ENCODE measurements at places on chromosomes 13 and 19.
A peak's percentile ranks its signal among the peaks of the same experiment; 100 is the strongest.

DNA sequence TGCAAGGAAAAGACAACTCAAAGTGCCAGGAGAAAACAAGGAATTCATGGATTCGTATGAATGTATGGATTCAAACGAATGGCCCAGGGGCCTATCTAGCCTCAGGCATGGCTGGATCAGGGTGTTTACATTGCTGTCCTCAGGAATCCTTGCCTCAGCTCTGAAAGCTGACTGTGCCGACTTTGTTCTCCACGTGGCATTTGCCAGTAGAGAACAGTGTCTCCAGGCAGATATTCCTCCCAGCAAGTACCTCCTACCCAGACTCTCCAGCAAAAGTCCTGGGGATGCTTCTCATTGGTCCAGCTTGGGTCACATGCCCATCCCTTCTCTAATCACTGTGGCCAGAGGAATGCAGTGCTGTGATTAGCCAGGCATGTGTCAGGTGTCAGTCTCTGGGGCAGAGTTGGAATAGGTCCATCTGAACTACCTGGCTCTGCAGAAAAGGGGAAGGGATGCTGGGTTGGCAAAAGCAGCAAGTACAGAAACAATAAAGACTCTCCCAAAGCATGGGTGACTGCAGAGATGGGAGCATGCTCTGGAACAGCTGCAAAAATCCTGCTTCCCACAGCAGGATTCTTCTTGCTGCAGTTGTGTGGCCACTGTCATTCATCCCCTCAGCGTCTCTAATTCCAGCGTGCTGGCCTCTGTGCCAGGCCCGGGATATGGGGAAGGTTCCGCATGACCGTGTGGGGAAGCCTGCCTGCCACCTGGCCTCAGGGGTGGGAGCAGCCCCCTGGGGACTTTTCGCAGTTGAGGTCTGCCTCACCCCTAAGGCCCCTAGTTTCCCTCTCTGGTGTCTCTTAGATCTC, 30.0 kb downstream of the CCNE1 start:
- no peaks in the 10 kb centered on the region for H3K36me3 ChIP-seq
- no peak overlapping the region for H3K4me3 ChIP-seq
- peak; percentile 29 for DNase-seq
- no peak overlapping the region for H3K27ac ChIP-seq
- H3K4me1 ChIP-seq, result peaks cover 15% of the 10 kb centered on the region

- H3K27me3 ChIP-seq, result peaks cover 2% of the 10 kb centered on the region
- DNase-seq, result no peak
- H3K27ac ChIP-seq, result no peak overlapping the region
- H3K36me3 ChIP-seq, result peaks cover 8% of the 10 kb centered on the region
Measured at GRCh38 chr19:17522988-17523872, 11.8 kb downstream of the PGLS start.

GRCh38 chr13:110225609-110226574, 81.1 kb downstream of the COL4A1 start:
- no peaks in the 10 kb centered on the region for H3K36me3 ChIP-seq
- H3K27ac ChIP-seq, result no peak overlapping the region
- H3K4me3 ChIP-seq, result no peak overlapping the region
- DNase-seq, result no peak
- H3K4me1 ChIP-seq, result peaks cover 6% of the 10 kb centered on the region
- H3K27me3 ChIP-seq, result no peaks in the 10 kb centered on the region

DNA sequence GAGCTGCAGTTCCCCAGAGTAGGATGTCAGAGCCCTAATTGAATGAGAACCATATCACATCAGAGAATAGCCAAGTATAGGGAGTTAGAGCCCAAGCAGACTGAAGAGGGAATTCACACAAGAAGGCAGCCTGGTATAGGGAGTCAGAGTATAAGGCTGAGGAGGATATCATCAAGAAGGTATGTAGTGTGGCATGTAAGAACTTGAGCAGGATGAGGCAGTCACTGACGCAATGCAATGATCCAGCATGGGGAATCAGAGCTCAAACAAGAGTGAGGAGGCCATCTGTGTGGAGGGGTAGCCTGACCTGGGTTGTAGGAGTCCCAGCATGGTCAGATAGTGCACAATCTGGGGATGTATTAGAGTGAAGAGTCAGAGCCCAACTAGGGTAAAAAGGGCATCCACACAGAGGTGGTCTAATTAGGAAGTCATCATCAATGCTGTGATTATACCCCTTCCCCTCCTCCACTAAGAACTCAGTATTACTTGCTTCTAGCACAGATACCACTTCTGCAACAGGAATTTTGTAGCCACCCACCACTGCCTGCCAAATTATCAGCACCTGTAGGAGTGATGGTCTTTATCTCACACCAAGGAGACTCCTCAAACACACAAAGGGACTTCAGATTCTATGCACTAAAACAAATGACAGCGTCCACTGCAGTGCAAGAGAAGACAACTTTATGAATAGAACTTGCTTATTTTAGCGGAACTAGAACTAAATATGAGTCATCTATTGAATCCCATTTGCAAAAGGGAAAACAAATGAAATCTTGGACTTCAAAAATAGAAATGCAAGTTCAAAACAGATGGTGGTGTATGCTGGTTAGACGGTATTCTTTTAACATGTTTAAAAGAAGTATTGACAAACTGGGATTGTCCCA, 107.2 kb downstream of the FNDC3A start:
- H3K27ac ChIP-seq, result no peak overlapping the region
- H3K27me3 ChIP-seq, result no peaks in the 10 kb centered on the region
- H3K4me3 ChIP-seq, result no peak overlapping the region
- H3K4me1 ChIP-seq, result no peaks in the 10 kb centered on the region
- peaks cover 10% of the 10 kb centered on the region for H3K36me3 ChIP-seq
- no peak for DNase-seq

GRCh38 chr13:59533561-59534555, 629.9 kb downstream of the DIAPH3 start:
- H3K36me3 ChIP-seq, result no peaks in the 10 kb centered on the region
- H3K4me3 ChIP-seq, result no peak overlapping the region
- DNase-seq, result no peak
- H3K27ac ChIP-seq, result no peak overlapping the region
- H3K4me1 ChIP-seq, result peaks cover 2% of the 10 kb centered on the region

DNA sequence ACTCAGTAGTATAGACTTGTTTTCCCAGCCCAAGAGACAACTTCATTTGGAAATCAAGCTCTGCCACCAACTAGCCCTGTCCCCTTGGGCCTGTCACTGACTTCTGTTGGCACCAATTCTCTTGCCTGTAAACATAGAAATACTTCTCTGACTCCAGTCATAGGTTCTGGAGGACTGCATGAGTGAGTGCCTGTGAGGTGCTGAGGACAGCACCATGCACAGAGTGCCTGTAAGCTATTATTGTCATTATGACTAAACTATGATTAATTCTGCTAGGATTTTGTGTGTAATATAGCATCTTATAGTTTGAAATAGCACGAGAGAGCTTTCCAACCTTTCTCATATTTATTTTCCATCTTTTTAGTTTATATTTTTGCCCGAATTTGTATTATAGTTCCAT, 247.9 kb downstream of the MYO16 start:
- DNase-seq, result no peak
- H3K4me3 ChIP-seq, result no peak overlapping the region
- H3K4me1 ChIP-seq, result no peaks in the 10 kb centered on the region
- no peak overlapping the region for H3K27ac ChIP-seq
- H3K36me3 ChIP-seq, result no peaks in the 10 kb centered on the region

- H3K27me3 ChIP-seq, result peaks cover 20% of the 10 kb centered on the region
- H3K4me1 ChIP-seq, result no peaks in the 10 kb centered on the region
- H3K36me3 ChIP-seq, result no peaks in the 10 kb centered on the region
- H3K27ac ChIP-seq, result no peak overlapping the region
- H3K4me3 ChIP-seq, result no peak overlapping the region
- DNase-seq, result no peak
Measured at GRCh38 chr19:35128398-35129057, 6.3 kb downstream of the LGI4 start.

DNA sequence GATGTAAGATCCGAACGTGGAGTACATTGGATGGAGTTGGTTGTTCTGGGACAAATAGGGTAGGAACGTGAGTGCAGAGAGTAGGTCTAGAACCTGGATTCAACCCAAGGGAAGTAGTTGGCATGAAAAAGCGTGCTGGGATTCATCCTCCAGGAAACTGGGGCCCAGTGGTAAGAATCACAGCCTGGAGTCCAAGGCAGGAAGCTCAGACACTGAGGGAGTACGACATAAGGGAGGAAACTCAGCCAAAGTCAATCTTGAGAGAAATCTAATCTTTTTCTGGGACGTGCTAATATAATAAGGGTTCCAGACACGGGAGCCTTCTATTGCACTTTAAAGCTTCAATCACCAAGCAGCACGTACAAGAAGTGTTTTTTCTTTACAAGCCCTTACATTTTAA, 46.4 kb downstream of the DLEU7 start:
- no peak for DNase-seq
- H3K4me1 ChIP-seq, result peaks cover 2% of the 10 kb centered on the region
- H3K27me3 ChIP-seq, result no peaks in the 10 kb centered on the region

GRCh38 chr13:42968906-42969305, 23.1 kb downstream of the EPSTI1 start:
- no peak overlapping the region for H3K27ac ChIP-seq
- DNase-seq, result no peak
- peaks cover 2% of the 10 kb centered on the region for H3K27me3 ChIP-seq

Measured in neuronal stem cell (in vitro differentiated cells).